ENCODE measurements at places on chromosomes 5 and 9.

DNA sequence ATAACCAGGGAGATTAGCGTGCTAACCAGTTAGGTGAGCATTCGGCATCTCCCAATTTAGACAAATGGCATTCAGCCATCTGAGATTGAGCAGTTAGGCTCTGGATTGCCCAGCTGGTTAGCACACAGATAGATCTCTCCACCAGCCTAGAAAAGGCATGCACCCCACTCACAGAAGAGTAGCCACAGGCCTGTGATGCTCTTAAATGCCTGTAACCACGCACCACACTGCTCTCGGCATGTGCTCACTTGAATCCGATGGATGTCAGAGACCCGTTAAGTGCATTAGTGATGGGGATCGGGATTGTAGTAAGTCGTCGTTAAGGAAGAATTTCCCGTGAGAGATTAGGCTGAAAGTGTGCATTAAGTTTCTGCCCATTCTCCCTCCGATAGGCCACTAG lies 23.0 kb downstream of the MARCHF6 start:
- no peak for DNase-seq

DNA sequence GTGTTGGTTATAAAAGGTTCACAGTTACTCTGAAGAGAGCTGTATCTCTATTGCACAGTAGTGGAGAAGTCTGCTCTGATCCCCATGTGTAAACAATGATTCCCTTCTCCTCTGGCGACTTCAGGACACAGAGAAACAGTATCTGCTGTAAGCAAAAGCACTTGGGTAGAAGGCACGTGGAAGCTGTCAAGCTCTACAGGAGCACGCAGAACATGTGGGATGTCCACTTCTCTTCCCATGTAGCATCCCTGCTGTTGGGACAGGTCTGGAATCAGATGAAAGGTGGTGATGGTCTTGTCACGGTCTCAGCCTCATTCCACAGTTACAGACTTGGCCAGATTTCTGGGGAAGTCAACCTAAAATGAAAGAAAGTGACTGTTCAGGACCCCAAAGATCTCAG lies 9.4 kb upstream of the MAPK9 start:
- no peak for DNase-seq

- DNase-seq: no peak
Measured at GRCh38 chr5:173791878-173792277, 96.3 kb upstream of the CPEB4 start.

- DNase-seq: no peak
Measured at GRCh38 chr5:170121321-170121720, 15.6 kb downstream of the FOXI1 start.

DNA sequence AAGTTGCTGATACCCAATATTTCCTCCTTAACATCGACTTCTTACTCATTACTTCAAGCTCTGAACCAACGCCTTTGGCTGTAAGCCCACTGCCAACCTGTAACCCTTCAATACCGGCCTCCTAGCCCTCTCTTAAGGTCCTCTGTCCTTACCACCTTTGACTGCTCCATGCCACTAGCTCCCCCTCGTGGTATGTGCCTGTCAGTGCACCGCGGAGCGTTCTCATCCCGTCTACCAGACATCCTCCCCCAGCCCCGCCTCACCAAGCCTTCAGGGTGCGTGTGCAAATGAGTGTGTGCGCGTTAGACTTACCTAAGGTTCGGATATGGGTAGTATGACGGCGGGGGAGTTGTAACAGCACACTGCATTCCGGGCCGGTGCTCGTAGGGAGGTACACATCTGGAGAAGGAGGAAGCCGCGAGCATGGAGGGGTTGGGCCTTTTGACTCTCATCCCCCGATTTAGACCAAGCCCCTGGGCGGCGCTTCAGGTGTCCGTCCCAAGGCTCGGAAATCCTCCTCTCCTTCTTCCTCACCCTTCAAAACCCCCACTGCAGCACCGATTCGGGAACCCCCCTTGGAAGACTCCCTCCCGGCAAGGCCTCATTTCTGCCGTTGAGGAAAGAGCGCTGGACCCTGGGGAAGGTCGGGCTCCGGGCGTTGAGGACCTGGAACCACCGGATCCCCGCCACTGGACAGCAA lies 2.8 kb upstream of the MYORG start:
- DNase-seq: peak; percentile 95

Data from activated CD4-positive, alpha-beta T cell treated with anti-CD3 and anti-CD28 coated beads for 48 hours (primary cell).